ENCODE measurements at places on chromosomes 4 and X.

GRCh38 chrX:118570209-118570608 is 74.6 kb downstream of the DOCK11 start:
- DNase-seq, result no peak

- DNase-seq, result no peak
Observed at GRCh38 chrX:49934148-49934547, 11.8 kb downstream of the CLCN5 start.

- no peak for DNase-seq
Observed at GRCh38 chr4:42281324-42282020, 115.8 kb upstream of the SHISA3 start.

GRCh38 chr4:102503301-102503746 is 2.2 kb downstream of the NFKB1 start:
- no peak for DNase-seq

GRCh38 chr4:123676890-123677229 is 280.3 kb downstream of the SPRY1 start:
- no peak for DNase-seq

- no peak for DNase-seq
Observed at GRCh38 chrX:82219129-82219528, 1017.2 kb downstream of the SH3BGRL start.

DNA sequence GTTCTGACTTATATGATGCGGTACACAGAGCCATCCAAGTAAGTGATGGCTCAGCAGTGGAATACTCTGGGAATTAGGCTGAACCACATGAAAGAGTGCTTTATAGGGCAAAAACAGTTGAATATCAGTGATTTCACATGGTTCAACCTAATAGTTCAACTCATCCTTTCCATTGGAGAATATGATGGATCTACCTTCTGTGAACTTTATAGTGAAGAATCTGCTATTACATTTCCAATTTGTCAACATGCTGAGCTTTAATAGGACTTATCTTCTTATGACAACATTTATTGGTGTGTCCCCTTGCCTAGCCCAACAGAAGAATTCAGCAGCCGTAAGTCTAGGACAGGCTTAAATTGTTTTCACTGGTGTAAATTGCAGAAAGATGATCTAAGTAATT is 15.4 kb upstream of the AFP start:
- DNase-seq, result no peak

DNA sequence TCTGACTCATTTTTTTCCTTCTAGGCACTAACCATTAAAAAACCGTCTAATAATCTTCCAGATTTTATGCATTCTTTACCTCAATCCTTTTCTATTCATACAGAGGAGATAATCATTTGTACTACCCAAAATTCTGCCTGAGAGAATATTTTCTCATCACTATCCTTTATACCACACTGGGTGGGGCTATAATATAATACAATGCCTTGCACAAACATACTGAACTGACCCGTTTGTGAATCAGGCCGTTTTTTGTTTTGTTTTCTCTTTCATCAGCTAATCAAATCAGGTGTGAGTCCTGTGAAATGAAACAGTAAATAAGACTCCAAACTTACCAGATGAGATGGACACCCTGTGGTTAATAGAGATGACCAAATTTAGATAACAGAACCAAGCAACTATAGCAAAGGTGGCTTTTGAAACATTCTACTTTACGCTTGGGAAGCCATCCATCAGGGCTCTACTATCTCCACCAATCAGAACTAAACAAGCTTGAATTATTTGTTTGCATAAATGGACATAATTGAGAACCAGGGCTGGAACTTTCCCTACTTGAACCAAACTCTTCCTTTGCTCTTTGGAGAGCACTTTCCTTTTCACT is 573.0 kb downstream of the GABRG1 start:
- DNase-seq, result no peak

GRCh38 chr4:78242071-78242470 is 184.9 kb downstream of the FRAS1 start:
- DNase-seq, result no peak

GRCh38 chrX:152103866-152104265 is 34.5 kb downstream of the MAGEA10 start:
- no peak for DNase-seq

GRCh38 chr4:186725469-186726425 is 2.1 kb upstream of the FAT1 start:
- no peak for DNase-seq

GRCh38 chrX:107504006-107504405 is 54.6 kb downstream of the FRMPD3 start:
- no peak for DNase-seq

DNA sequence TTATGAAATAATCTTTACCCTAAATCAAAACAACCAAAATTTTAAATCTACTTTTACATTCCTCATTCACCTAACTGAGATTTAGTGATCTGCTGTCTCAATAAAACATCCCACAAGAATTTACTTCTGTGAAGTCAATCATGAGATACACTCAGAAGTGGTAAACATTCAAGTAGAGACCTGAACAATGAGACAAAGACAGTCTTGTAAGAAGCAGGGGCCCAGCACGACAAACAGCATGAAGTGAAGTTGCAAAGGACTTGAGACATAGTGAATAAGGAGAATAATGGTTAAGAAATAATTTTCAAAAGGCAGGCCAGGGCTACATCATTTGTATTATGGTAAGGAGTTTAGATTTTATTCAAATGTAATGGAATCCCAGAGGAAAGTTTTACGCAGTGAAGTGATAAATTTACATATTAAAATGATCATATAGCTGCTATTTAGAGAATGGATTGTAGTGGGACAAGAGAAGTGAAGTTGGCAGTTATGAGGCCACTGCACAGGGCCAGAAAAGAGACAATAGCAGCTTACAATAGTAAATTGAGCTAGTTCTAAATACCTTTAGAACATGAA is 101.9 kb downstream of the MAB21L2 start:
- no peak for DNase-seq

DNA sequence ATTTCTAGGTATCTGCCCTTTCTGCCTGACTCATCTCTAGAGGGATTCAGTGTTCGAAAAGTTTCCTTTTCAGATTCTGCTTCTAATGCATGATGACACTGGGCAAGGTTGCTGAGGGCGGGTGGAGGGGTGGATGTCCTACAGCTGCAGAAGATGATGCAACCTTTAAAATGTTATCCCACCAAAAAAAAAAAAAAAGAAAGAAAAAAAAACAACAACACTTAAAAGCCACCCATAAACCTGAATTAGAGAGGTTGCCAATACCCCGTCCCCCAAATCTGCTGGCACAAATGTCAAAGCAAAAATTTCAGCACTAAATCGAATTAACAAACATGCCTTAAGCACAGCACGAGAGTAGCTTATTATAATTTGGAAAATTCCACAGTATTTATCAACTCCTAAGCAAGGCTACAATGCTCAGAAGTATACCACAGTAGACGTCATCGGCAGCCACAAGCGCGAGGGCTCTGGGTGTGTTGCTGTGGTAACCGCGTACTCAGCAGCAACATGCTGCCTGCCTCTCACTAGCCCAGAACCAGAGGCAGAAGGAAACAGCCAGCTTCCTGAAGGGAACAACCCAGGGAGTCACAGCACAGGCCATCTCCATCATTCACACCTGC is 167.5 kb upstream of the MAP3K15 start:
- DNase-seq, result peak; percentile 20

GRCh38 chr4:5887011-5887360 is 5.9 kb downstream of the CRMP1 start:
- no peak for DNase-seq

- no peak for DNase-seq
Observed at GRCh38 chrX:13688384-13688957, 457 bp upstream of the RAB9A start.

DNA sequence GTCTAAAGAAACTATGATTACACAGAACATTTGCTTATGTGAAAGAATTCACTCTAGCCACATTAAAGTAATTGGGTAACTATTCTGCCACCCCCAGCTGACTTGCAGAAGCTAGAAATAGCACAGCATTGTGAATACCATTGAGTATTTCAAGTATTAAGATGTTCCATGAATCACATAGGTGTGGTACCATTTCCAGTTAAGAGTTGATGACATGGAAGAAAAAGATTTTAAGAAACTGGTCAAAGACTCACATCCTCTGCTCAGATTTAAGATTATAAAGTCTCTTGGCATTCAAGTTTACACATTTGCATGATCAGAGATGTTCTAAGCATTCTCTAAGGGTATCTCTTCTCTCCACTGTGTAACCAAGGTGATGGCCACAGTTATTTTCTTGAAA is 287.5 kb downstream of the CAMK2D start:
- no peak for DNase-seq
